ENCODE measurements at places on chromosomes 7 and 10.

DNA sequence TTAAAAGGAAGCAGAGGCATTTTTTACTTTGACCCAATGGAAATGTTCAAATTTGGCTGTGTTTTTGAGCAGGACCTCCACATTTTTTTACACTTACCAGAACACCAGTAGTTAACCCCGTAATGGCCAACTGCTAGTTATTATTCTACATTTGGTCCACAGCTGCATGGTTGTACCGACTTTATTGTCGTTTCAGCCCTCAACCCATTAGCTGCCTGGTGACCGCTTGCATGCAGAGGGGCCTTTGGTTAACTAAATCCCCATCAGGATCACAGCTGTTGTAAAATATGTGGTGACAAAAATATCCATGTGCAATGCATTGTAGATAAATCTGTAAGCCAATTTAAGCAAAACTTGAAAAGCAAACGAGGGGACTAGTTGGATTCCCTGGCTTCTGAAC, 342.2 kb upstream of the MEOX2 start:
- no peak for DNase-seq

DNA sequence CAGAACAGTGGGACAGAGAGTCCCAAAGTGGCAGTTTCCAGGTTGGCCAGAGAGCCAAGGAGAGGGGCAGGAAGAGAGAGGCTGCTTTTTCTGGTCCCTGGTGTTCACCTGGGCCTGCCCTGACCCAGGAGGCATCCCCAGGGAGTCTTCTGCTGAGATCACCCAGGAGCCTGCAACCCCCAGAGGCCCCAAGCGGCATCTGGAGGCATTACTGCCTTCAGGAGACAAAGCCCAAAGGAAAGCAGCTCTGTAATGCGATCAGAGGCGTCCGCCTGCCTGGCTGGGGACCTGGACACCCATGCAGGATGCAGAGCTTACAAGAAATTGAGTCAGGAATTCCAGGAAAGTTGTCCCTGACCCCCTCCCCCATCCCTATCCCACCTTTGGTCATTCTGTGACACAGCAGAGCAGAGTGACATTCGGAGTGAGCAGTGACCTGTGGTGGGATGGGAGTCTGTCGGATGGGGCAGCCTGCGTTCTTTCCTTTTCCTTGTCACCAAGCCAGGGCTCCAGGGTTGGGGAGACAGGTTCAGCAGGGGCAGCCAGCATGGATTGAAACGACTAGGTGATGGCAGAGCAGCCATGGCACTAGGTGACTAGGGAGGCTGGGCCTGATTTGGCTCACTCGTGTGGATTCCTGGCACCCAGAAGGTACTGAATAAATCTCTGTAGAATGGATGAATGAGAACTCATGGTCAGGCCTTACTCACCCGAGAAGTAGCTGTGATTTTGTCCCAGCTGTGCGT, 10.4 kb downstream of the UNC5B start:
- no peak for DNase-seq

DNA sequence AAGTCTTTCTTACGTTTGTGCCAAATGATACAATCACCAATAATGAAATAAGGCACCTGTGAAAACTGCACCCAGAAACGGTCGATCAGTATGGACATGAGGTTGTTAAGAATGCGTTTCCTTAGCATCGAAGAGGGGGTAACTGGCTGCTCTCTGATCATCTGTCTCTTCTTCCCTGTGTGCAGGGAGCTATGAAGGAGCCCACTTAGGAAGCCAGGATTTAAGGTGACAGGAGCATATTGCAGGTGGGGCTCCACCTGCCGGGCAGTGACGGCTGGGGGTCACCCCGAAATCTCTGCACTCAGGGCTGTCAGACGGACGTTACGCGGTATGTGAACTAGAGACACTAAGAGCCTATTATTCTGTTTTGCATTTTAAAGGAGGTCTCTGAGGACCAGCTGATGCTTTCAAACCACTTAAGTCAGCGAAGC, 64.5 kb downstream of the CARD11 start:
- DNase-seq: no peak

DNA sequence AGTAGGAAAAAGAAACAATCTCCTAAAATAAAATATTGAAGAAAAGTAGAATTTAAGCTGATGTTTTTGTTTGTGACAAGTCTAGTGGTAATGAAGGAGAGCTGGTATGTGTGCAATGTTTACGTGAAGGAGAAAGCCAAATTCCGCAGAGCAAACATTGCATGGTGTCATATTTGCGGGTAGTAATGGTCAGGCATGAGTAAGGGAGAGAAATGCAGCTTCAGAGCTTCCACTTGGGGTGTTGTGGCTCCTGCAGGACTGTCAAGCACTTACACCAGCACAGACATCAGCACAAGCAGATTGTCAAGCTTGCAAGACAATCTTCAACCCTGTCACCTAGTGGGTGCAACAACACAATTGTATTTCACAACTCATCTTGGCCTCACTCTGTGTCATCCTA, 136.5 kb upstream of the ETV1 start:
- no peak for DNase-seq

GRCh38 chr10:121754666-121755065, 156.4 kb upstream of the FGFR2 start:
- no peak for DNase-seq

All from NCI-H1105 treated with DMSO at 0.1 percent for 48 hours (cell line).